ENCODE measurements at places on chromosomes 6 and 20. TPM values are rescaled to one million over a fixed set of nuclear protein-coding genes. Genes with fewer than 3 reads are reported as not detected.

HLA-A gene
- total RNA-seq = 327 TPM

ZC2HC1B gene
- not detected for total RNA-seq

DLK2 gene
- total RNA-seq = 0.68 TPM

MAVS gene
- total RNA-seq = 38.4 TPM

LRFN2 gene
- total RNA-seq = 0.32 TPM

HCK gene
- 0.53 TPM for total RNA-seq

COL9A1 gene
- total RNA-seq = 0.11 TPM

MCM8 gene
- total RNA-seq = 5.0 TPM
